Stimulated activated naive CD4-positive, alpha-beta T cell (primary cell): ENCODE measurements at places on chromosomes 12 and 14.

GRCh38 chr14:77206877-77207389 lies 25.3 kb downstream of the TMEM63C start:
- DNase-seq = no peak

DNA sequence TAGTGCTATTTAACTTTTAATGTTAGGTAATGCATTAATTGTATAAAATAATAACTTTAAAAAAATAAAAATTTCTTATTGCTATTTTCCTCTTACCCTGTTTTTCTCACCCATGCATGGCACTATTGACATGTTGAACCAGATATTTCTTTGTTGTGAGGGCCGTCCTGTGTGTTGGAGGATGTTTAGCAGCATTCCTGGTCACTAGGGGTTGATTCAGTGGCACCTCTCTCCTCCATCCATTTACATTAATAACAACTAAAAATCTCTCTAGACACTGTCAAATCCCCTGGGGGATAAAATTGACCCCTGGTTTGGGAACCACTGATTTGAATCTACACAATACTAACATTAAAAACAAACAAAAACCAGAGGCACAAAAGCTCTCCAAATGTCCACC lies 147.5 kb upstream of the MIS18BP1 start:
- no peak for DNase-seq

GRCh38 chr12:51246254-51246853 lies 7.7 kb downstream of the DAZAP2 start:
- DNase-seq = peak; percentile 54

DNA sequence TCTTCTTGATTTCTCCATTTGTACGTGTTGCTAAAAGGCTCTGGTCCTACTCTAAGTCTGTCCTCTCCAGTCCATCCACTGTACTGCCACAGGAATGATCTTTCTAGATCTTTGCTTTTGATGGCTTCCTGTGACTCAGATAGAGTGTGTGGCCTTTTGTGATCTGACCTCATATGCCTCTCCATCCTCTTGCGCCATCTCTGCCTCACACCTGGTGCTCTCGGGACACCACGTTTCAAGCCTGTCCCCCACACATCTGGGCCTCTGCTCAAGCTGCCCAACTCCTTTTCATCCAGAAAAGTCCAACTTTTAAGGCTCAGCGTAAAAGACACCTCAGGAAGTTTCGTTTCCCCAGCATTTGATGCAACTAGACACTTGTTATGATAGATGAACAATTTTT lies 39.0 kb downstream of the DCAF4 start:
- DNase-seq = no peak

GRCh38 chr14:98161356-98161755 lies 1110.6 kb downstream of the BCL11B start:
- no peak for DNase-seq

- no peak for DNase-seq
Measured at GRCh38 chr14:104385531-104386101, 193.9 kb upstream of the C14orf180 start.

- no peak for DNase-seq
Measured at GRCh38 chr12:61348871-61349270, 911.3 kb upstream of the USP15 start.

- DNase-seq = no peak
Measured at GRCh38 chr12:75790219-75790618, 241.4 kb downstream of the PHLDA1 start.
